ENCODE measurements at places on chromosomes 6 and 20.
A peak's percentile ranks its signal among the peaks of the same experiment; 100 is the strongest.

GRCh38 chr6:39084506-39084905, 30.5 kb downstream of the SAYSD1 start:
- no peak for DNase-seq

GRCh38 chr20:53949319-53949839, 121.0 kb downstream of the BCAS1 start:
- DNase-seq = peak; percentile 80

GRCh38 chr6:36728289-36729160, 30.9 kb downstream of the RAB44 start:
- no peak for DNase-seq

DNA sequence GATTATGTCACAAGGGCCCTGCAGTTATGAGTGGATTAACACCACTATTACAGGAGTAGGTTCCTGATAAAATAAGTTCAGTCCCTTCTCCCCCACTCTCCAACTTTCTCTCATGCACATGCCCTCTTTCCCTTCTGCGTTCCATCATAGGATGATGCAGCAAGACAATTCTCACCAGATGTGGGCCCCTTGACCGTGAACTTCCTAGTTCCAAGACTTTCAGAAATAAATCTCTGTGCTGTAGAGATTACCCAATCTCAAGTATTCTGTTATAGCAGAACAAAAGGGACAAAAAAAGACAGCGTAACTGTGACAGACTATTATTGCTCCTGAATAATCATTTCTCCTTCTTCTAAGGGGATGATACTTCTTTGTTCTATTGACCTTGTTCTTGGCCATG, 33.8 kb upstream of the TMEM244 start:
- no peak for DNase-seq

GRCh38 chr6:142842418-142843261, 102.3 kb downstream of the HIVEP2 start:
- DNase-seq = peak; percentile 85

GRCh38 chr6:148530976-148531375, 188.3 kb downstream of the SASH1 start:
- no peak for DNase-seq

Data from CD4-positive, alpha-beta T cell treated with Interleukin-10 for 1 hour (primary cell).